ENCODE measurements at places on chromosomes 6 and 20.

- DNase-seq = no peak
These were observed 6.3 kb downstream of the CALHM6 start for GRCh38 chr6:116467514-116467913.

- DNase-seq = no peak
These were observed 700 bp upstream of the MCUR1 start for GRCh38 chr6:13814938-13815575.

- DNase-seq = no peak
These were observed 477.8 kb downstream of the HACE1 start for GRCh38 chr6:104381907-104382306.

DNA sequence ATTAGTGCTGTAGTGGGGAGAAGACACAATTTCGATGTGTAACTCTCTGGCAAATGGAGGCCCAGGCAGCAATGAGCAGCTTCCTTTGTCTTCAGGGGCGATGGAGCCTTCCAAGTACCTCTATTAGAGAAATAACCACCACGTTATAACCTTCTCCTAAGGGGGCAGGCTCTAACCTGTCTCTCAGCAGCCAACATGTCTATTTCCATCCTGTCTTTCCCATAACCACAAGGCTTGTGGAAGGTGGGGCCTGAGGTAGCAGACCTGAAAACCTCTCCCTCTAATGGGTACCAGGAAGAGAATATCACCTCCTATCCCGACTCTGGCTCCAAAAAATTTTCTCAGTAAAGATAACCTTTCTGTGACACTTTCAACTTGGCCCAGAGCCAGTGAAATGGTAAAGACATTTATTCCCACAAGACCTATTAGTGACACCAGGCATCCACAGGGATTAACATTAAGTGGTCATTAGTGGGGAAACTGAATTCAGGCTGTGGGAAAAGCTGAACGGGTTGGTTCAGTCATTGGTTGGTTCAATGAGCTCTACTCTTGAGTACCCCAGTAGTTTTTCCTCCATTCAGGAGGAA lies 4.0 kb downstream of the PEX6 start:
- DNase-seq = no peak

GRCh38 chr20:2599288-2600006 lies 53.0 kb upstream of the NOP56 start:
- no peak for DNase-seq

DNA sequence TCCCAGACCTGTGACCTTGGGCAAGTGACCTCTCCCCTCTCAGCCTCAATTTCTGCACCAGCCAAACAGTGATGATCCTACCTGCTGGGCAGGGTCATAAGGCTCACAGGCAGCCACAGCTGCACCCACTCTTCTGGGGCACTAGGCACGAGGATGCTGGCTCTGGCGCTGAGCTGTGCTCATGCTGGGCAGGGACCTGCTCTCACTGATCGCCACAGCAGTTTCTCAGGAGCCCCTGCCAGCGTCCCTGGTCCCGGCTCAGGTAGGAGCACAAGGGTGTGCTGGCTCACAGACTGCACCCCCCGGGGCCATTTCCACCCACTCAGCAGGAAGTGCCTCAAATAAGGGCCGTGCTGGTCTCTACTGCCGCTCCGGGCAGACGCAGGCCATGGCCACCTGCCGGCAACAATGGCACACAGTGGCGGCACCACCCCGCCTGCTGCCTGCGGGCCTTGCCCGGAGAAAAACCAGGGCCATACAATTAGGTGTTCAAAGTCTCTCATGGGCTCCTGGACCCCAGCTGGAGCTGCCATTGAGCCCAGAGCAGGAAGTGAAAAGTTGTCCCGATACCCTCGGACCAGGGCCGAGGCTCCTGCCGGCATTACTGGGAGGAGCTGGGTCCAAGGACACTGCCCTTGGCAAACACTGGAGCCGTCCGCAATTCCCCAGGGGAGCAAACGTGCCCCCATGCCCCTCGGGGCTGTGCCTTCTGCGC lies 4.6 kb upstream of the CABLES2 start:
- no peak for DNase-seq

- DNase-seq = no peak
These were observed 609 bp downstream of the L3MBTL1 start for GRCh38 chr20:43508106-43508505.

- no peak for DNase-seq
These were observed 1.3 kb upstream of the TAPBP start for GRCh38 chr6:33314943-33315792.

DNA sequence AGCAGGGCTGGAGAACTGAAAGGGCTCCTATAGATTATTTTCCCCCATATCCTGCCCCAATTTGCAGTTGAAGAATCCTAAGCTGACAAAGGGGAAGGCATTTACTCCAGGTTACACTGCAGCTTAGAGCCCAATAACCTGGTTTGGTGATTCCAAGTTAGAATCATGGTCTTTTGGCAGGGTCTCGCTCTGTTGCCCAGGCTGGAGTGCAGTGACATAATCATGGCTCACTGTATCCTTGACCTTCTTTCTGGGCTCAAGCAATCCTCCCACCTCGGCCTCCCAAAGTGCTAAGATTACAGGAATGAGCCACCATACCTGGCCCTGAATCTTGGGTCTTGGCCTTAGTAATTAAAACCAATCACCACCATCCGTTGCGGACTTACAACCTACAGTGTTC lies 1.0 kb upstream of the MMP9 start:
- no peak for DNase-seq

Data from stimulated activated CD8-positive, alpha-beta memory T cell treated with anti-CD3 and anti-CD28 coated beads, Interleukin-12 subunit alpha, Interleukin-12 subunit beta, amount 100 ng/mL, for 4 hours (primary cell).